Osteocyte (in vitro differentiated cells): ENCODE measurements at places on chromosomes 6 and 20.
A peak's percentile ranks its signal among the peaks of the same experiment; 100 is the strongest.

DNA sequence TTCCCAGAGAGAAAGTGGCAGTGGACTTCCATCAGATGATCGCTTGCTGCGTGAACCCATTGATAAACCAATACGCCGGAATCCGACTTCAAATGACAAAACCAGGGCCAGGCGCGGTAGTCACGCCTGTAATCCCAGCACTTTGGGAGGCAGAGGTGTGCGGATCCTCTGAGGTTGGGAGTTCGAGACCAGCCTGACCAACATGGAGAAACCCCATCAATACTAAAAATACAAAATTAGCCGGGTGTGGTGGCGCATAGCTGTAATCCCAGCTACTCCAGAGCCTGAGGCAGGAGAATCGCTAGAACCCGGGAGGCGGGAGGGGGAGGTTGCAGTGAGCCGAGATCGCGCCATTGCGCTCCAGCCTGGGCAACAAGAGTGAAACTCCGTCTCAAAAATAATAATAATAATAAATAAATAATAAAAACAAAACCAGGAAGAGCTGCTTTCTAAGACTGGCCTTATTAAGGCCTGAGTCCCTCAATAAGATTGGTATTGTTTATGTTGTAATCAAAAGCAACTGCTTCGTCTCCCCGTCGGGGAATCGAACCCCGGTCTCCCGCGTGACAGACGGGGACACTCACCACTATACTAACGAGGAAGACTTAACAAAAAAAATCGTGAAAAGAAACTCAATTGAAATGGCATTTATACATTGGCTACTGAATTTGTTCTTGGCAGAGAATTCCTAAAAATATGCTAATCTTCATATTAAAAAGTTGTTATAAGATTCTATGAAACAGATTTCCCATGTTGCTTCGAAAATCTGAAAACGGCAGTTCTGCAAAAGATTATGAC lies 110.2 kb upstream of the ZNF184 start:
- no peak for DNase-seq

DNA sequence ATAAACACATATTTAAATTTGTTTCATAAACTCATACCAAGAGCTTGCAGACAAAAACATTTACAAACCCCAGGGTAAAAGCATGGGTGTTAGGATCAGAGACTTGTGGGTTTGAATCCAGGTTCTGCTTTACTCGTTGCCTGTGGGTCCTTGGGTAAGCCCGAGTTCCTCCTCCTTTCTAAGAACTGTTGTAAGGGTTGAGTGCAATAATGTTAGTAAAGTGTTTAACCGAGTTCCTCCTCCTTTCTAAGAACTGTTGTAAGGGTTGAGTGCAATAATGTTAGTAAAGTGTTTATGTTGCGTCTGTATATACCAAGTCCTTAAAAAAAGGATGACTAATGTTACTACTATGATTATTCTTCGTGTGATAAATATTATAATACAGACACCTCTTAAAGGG lies 18.7 kb downstream of the CCDC170 start:
- DNase-seq, result no peak

DNA sequence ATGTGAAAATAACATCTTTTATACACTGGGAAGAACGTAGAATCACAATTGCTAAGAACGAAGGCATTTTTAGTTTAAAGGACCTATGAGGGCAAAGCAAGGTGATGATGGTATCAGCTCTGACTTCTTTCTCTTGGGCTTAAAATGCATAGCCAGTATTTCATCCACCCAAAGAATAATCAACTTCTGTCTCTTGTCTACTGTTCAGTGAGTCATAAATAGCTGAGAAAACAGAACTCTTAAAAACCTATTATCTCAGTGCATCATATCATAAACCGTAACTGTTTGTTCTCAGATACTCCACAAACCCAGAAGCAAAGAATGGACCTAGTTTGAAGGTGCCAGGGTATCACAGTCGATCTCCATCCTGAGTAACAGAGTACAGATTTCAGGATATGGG lies 5.2 kb downstream of the PHF10 start:
- DNase-seq, result no peak

- DNase-seq, result no peak
Measured at GRCh38 chr6:154386848-154387717, 30.5 kb upstream of the IPCEF1 start.

DNA sequence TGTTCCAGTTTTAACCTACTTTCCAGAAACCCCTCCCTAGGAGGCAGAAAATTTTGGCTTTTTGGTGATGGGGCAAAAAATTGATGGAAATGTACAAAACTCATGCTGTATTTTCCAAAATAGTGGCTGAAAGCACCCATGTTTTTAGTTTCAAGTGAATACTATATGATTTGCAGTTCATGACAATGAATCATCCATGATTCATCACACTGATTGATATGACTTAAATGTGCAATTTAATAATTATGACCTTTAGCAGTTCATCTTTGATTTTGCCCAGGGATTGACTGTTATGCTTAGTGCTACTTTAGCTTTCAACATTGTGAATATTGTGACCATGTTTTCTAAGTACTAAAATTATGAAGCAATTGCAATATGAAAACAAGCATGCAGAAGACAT lies 478.7 kb downstream of the HTR1B start:
- no peak for DNase-seq

GRCh38 chr6:84762220-84763002 lies 2.0 kb downstream of the TBX18 start:
- no peak for DNase-seq

DNA sequence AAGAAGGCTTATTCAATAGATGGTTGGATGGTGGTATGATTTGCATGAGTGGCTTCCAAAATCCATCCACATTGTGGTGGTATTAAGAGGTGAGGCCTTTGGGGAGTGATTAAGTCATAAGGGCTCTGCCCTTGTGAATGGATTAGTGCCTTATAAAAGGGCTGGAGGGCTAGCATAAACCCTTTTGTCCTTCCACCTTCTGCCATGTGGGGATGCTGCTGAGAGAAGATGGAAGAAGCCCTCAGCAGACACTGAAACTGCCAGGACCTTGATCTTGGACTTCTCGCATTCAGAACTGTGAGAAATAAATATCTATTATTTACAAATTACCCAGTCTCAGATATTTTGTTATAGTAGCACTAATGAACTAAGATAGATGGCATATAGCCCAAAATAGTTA lies 27.8 kb upstream of the SRPK1 start:
- no peak for DNase-seq

- peak; percentile 27 for DNase-seq
Measured at GRCh38 chr20:16241911-16242310, 331.3 kb downstream of the KIF16B start.

DNA sequence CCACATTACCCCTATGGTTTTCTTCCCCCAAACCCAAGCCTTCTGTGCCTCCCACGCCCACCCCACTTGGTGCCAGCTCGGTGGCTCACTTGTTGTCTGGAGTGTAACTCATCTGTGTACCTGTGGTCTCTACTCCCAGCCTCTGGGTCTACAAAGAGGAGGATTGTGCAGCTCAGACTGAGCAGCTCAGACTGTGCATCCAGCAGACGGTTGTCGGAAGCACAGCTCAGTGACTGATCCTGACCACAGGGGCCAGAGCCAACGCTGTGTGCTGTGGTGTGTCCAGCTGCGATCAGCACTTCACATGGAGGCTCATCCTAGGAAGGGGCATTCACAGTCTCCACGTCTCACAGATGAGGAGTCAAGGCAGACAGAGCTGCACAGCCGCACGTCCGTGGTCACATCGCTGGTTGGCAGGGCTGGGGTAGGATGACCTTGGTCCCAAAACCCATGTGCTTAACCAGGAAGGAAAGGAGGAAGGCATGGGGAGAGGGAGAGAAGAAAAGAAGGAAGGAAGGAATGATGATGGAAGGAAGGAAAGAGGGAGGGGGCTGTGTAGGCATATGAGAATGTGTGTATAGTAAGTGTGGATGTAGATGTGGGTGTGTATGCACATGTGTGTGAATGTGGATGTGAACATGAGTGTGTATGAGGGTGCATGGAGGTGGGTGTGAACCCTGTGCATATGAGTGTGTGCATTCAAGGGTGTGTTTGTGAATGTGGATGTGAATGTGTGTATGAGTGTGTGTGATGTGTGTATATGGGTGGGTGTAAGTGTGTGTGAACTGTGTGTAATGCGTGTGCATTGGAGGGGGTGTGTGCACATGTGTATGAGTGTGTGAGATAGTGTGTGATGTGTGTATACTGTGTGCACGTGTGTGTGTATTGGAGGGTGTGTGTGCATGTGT lies 28.2 kb upstream of the STX16 start:
- no peak for DNase-seq

- DNase-seq, result no peak
Measured at GRCh38 chr6:2078888-2079287, 166.5 kb downstream of the GMDS start.

- no peak for DNase-seq
Measured at GRCh38 chr6:167233490-167233889, 57.6 kb upstream of the UNC93A start.

DNA sequence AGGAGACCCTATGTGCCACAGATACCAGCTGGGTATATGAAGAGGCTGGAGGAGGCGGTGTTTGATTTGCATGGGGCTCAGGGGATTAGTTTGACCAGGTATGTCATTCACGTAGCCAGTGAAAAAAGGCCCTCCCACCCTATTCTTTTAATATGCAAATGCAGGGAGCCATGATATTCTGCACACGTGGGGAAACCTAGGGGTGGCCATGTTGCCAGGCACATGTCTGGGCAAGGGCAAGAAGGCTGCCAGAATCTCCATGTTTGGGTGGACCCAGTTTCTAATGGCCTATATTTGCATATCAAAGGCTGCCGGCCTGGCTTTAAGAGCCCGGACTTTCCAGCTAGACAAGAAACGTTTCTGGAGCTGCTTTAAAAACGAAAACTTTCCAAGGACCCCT lies 60.4 kb downstream of the SOX4 start:
- no peak for DNase-seq

GRCh38 chr6:111944541-111944940 lies 71.3 kb upstream of the FYN start:
- no peak for DNase-seq

DNA sequence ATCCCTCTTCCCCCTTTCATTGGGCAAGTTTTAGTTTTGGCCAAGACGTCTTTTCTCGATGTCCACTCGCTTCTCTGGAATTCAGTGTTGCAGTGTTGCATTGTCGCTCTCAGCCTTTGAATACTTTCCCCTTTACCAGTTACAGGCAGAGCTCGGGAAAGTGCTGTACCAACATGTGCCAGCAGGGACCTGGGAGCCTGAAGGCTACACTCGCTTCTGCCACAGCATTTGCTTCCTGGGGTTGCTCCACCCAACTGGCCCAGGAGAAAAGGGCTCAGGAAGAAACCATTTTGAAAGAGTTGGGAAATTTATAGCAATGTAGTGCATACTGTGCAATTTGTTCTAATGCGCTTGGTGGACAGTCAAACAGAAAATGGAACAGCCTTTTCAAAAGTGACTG lies 78.6 kb downstream of the LINC00237 start:
- no peak for DNase-seq

GRCh38 chr20:35079472-35080347 lies 12.9 kb downstream of the TRPC4AP start:
- DNase-seq, result no peak

DNA sequence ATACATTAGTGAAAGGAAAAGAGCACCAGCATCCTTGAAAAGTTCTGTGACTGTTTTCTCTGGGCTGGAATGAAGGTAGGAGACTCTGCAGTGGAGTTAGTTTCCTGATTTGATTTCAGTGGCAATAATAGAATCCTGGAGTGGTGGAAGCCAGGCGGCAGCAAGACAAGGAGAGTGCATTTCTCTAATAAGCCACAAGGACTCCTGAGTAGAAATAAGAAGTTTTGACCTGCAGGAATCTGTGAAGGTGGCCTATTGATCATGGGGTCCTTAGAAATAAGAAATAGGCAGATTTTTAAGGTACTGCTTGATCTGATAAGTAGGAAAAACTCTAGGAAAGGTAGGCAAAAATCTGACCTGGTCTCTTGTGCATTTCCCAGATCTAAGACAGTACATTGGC lies 68.4 kb upstream of the ELOVL5 start:
- DNase-seq, result no peak

- DNase-seq, result no peak
Measured at GRCh38 chr6:143999406-143999805, 8.7 kb downstream of the PLAGL1 start.

GRCh38 chr6:47097092-47097945 lies 55.2 kb upstream of the ADGRF1 start:
- DNase-seq, result no peak

GRCh38 chr20:23289249-23289648 lies 61.3 kb upstream of the NXT1 start:
- no peak for DNase-seq

DNA sequence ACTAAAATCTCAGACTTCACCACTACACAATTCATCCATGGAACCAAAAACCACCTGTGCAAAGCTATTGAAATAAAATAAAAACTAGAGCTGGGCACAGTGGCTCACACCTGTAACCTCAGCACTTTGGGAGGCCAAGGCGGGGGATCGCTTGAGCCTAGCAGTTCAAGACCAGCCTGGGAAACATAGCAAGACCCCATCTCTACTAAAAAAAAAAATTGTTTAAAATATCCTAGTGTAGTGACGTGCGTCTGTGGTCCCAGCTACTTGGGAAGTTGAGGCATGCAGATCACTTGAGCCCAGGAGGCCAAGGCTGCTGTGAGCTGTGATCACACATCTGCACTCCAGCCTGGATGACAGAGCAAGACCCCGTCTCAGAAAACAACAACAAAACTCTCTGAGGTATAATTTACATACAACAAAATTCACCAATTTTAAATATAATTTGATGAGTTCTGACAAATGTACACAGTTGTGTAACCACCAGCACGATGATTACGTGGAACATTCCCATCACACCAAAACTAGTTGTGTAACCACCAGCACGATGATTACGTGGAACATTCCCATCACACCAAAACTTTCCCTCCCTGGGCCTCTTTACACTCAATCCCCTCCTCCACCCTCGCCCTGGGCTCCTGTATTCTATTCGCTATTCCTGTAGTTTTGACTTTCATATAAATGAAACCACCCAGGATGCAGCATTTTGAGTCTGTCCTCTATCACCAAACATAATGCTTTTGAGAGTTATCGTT lies 107.5 kb downstream of the TAF4 start:
- DNase-seq, result peak; percentile 25

- DNase-seq, result no peak
Measured at GRCh38 chr6:137403855-137404254, 90.3 kb downstream of the OLIG3 start.

- DNase-seq, result no peak
Measured at GRCh38 chr6:159089909-159090308, 45.1 kb upstream of the TAGAP start.

- no peak for DNase-seq
Measured at GRCh38 chr6:133891149-133891926, 2.4 kb downstream of the TCF21 start.

GRCh38 chr6:152085451-152085921 lies 278.0 kb downstream of the ESR1 start:
- no peak for DNase-seq

DNA sequence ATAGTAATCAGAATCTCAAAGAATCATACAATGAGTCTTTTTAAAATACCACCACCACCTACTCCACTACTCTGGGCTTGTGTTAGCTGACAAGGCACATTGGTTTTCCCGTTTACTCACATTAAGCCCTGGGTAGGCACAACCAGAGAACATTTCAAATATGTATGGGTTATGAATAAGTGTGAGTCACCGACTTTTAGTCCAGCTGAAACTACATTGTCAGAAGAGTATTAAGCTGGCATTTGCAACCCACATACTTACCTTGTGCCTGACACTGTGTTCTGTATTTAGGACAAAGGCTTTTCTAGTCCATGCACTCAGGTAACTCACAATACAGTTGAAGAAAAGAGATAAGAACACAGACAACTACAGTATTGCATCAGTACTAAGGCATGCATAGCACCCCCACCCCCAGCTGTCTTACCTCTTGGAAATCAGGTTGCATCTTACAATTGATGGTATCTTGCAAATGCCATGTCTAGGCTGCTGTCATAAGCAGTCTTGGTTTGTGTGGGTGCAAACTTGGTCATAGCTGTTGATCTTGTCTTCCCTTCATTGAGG lies 40.3 kb upstream of the AHI1 start:
- no peak for DNase-seq

GRCh38 chr6:157488716-157489118 lies 107.7 kb downstream of the ZDHHC14 start:
- peak; percentile 56 for DNase-seq
